ENCODE measurements at places on chromosomes 16 and 17. TPM values are rescaled to one million over a fixed set of nuclear protein-coding genes. Genes with fewer than 3 reads are reported as not detected.

Gene EVI2B
- total RNA-seq = 18.5 TPM

DNA sequence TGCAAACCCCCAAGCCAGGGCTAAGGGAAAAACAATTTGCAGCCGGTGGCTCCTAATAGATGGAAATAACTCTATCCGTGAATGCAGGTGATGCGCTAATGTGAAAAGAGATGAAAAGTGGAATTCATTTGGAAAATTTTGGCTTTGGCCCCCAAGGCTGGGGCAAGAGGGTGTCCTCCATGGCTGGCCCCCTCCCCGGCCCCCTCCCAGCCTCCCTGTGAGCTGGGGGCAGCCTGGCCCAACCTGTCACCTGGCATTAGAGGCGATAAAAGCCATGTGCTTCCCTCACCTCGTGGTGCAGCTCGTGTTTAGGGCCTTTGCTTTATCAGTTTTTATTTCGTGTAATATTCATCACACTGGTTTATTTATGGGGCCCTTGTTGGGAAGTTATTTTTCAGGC is 267.2 kb downstream of the ENGASE start:
- ATAC-seq = no peak

DNA sequence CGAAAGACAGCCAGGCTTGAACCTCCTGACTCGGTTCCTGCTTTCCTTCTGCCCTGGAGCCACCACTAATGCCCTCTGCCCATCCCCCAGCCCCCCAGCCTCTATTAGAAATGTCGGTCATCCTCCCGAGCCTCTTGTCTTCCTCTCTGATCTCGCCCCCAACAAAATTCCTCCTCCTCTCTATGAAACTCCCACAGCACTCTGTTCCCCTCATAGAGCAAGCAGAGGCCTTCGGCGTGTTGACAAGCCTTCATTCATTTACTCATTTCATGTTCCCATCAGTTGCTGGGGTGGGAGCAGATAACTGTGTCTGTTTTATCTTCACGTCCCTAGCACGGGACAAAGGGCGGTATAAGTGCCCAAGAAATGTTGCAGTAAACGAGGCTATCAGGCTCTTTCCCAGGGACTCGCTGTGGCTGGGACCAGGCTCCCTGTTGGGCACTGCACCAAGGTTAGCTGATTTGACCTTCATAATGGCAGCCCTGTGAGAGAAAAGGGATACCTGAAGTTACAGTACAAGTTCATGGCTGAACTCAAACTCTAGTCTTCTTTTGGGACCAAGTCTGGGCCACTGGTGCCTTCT is 7.8 kb downstream of the FBXL19 start:
- no peak for ATAC-seq

DNA sequence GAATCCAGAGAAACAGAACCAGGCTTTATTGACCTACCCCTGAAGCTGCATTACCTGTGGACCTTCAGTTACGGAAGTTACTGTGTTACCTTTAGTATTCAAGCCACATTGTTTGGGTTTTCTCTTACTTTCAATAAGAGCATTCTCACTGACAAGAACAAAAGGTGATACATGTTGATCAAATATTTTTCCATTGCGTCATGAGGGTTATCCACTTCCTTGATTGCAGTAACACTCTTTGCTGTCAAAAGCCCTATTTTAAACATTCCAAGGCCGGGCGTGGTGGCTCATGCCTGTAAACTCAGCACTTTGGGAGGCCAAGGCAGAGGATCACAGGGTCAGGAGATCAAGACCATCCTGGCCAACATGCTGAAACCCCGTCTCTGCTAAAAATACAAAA is 28.6 kb upstream of the PAFAH1B1 start:
- ATAC-seq = no peak

- ATAC-seq = no peak
Measured at GRCh38 chr17:82309656-82310570, 7.5 kb downstream of the CD7 start.

Measured in activated T-helper 17 cell treated with anti-CD3 and anti-CD28 coated beads, Interleukin-2, amount 50 U/mL, for 72 hours (primary cell).